ENCODE measurements at places on chromosomes 6 and 20.

DNA sequence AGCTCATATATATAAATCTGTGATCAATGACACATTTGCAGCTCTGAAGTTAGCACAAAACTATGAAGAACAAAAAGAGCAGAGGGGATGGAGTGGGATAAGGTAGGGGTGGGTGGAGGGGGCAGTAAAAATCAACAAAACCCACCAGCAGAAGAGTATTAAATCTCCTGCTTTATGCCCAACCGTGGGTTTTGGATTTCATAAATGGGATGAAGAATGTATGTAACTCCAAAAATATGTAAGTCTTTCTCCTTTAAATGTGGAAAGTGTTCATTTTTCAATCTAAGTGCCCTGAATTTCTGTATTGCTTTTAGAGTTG, 480.3 kb upstream of the MARCKS start:
- DNase-seq = no peak

DNA sequence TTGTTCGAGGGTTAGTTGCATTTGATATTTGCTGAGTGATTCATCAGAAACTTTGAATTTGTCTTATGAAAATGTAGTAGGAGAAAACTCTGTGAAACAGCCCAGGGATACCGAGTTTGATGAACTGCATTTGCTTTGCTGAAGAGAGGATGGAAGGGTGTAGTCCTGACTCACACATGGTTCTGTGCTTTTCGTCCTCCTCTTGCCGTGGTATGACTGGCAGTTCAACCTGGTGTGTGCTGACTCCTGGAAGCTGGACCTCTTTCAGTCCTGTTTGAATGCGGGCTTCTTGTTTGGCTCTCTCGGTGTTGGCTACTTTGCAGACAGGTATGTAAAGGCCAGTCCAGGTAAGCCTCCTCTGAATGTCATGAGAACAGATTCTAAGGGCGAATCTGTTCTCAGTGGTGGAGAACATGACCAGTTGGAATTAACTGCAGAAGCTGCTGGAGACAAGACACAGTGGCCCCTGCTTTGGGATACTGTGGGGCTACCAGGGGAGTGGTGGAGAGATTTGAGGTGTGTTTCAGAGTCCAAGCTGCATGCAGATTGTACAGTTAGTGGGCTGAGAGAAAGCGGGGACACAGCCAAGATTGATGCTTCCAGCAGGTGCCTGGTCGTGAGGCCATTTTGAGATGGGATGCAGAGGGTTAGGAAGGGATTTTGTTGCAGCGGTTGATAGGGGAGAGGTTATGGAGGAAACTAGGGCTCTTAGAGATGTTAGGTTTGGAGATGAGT, 8.4 kb downstream of the SLC22A1 start:
- no peak for DNase-seq

GRCh38 chr6:107532706-107533105, 42.8 kb downstream of the SOBP start:
- no peak for DNase-seq

DNA sequence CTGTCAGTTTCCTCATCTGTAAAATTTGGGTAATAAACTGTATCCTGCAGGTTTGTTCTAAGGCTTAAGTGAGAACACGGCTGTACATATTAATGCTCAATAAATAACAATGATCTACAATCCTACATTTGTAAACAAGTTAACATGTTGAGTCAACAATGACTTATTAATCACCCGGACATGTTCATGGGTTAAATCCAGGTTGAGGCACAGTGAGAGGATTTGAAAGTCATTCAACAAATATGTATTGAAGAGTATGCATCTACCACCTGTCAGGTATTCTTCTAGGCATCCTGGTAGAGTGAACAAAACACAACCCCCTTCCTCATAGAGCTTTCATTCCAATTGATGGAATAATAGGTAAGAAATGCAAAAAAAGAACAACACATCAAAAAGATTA, 554.7 kb upstream of the SLC35B3 start:
- no peak for DNase-seq

DNA sequence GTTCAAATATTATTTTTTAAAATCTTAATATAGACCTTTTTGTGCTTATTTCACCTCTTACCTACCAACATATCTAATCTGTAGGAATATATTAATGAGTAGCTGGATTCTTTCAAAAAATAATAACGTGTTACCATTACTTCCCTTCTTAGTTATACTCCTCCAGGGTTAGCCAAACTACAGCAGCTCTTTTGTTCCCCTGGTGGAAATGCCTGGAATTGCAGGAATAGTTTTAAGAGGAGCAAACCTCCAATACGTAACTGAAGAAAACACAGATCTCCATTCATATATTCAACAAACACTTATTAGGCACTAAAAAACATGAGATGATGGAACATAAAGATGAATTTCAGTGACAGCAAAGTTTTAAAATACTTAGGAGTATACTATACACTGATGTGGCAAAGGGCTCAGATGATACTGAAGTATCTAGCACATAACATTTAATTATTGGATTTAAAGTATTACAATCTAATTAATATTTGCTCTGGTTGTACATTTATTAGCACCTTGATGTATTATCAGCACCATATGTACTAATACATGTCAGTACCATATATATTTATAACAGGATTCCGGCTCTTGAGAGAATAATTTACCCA, 78.3 kb downstream of the TBX18 start:
- no peak for DNase-seq

- DNase-seq = no peak
Observed at GRCh38 chr6:157726892-157727628, 96.0 kb upstream of the SNX9 start.

- DNase-seq = no peak
Observed at GRCh38 chr6:13918686-13919250, 6.0 kb upstream of the RNF182 start.

DNA sequence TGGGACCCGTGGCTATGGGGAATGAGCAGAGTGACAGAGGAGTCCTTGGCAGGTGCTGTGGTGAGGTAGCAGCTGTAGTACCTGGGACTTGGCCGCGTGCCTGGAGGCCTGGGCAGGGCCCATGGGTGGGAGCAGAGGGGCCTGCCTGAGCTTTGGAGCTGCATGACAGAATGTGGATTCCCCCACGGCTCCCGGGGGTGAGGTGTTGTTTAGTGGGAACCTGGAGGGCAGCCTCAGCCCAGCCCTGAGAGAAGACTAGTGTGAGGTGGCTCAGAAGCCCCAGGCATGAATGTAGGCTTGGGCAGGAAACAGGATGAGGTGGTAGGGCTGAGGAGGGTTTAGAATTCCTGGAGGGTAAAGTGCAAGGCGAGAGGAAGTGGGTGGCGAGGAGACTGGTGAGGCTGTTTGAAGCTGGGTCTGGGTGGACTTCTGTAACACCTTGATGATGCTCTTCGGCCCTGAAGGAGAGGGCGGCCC, 86.5 kb upstream of the SCP2D1 start:
- DNase-seq = no peak
